Neural crest cell (in vitro differentiated cells): ENCODE measurements at places on chromosomes 2 and 18. TPM values are rescaled to one million over a fixed set of nuclear protein-coding genes. Genes with fewer than 3 reads are reported as not detected.

The C2orf80 gene
- total RNA-seq: 0.73 and 1.0 TPM in 2 replicates

- H3K4me3 ChIP-seq: no peak overlapping the region
- no peaks in the 10 kb centered on the region for H3K4me1 ChIP-seq
- H3K27me3 ChIP-seq: no peaks in the 10 kb centered on the region
- no peaks in the 10 kb centered on the region for H3K36me3 ChIP-seq
- no peak for DNase-seq
Measured at GRCh38 chr2:162732946-162733698, 105.4 kb downstream of the KCNH7 start.

GRCh38 chr2:54613386-54613785 lies 110.1 kb upstream of the EML6 start:
- H3K4me3 ChIP-seq: peak overlapping the region; percentile 16
- peaks cover 53% of the 10 kb centered on the region for H3K4me1 ChIP-seq
- DNase-seq: no peak
- peaks cover 29% of the 10 kb centered on the region for H3K36me3 ChIP-seq
- no peaks in the 10 kb centered on the region for H3K27me3 ChIP-seq

The GKN2 gene
- total RNA-seq: not detected in 2 replicates

DNA sequence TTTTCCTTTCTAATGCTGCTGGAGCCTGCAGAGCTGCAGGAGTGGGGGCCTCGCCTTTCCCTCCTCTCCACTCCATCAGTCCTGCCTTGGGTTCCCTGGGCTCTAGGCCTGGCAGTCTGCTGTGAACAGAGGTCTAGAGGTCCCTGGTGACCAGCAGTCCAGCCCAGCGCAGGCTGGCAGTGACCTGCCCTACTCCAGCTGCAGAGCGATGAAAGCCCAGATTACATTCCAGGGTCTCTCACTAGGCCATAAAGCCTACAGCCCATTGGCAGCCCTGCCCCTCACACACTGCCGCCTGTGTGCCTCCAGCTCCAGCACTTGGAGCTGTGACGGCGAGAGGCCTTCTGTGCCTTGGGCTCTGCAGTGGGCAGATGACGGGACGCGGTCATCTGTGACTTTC lies 14.8 kb upstream of the MAL start:
- no peak for DNase-seq
- H3K4me1 ChIP-seq: peaks cover 22% of the 10 kb centered on the region
- no peaks in the 10 kb centered on the region for H3K27me3 ChIP-seq

GRCh38 chr2:177072090-177072489 lies 140.5 kb upstream of the HNRNPA3 start:
- H3K27me3 ChIP-seq: peaks cover 19% of the 10 kb centered on the region
- H3K36me3 ChIP-seq: no peaks in the 10 kb centered on the region
- H3K4me3 ChIP-seq: no peak overlapping the region
- no peak overlapping the region for H3K27ac ChIP-seq
- DNase-seq: no peak

DNA sequence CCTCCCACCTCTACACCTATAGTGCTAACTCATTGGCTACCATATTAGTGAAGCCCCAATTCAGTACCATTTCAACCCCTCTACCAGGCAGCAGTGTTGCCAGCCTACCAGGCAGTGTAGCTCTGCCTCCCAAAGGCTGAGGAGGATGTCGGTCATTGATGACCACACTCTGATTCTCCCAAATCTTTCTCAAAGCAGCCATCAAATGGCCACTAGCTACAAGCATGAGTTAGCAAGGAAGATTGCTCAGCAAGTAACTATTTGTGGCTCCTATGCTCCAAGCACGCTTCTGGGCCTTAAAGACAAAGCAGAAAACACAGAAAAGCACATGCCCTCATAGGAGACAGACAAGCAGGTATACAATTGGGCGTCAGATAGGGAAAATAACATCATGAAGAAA lies 42.7 kb upstream of the AFF3 start:
- peaks cover 13% of the 10 kb centered on the region for H3K4me1 ChIP-seq
- H3K36me3 ChIP-seq: no peaks in the 10 kb centered on the region
- H3K27me3 ChIP-seq: peaks cover 23% of the 10 kb centered on the region
- no peak overlapping the region for H3K4me3 ChIP-seq

The ITGB6 gene
- not detected in 2 replicates for total RNA-seq

The KCNF1 gene
- 0.93 and 1.1 TPM in 2 replicates for total RNA-seq

The LAMA1 gene
- 96.1 and 102 TPM in 2 replicates for total RNA-seq

The TNFRSF11A gene
- total RNA-seq: 0.05 and 0.16 TPM in 2 replicates

- no peaks in the 10 kb centered on the region for H3K36me3 ChIP-seq
- no peak for DNase-seq
- peaks cover 12% of the 10 kb centered on the region for H3K4me1 ChIP-seq
- no peak overlapping the region for H3K4me3 ChIP-seq
- no peaks in the 10 kb centered on the region for H3K27me3 ChIP-seq
Measured at GRCh38 chr18:48459016-48459415, 49.8 kb upstream of the ZBTB7C start.

DNA sequence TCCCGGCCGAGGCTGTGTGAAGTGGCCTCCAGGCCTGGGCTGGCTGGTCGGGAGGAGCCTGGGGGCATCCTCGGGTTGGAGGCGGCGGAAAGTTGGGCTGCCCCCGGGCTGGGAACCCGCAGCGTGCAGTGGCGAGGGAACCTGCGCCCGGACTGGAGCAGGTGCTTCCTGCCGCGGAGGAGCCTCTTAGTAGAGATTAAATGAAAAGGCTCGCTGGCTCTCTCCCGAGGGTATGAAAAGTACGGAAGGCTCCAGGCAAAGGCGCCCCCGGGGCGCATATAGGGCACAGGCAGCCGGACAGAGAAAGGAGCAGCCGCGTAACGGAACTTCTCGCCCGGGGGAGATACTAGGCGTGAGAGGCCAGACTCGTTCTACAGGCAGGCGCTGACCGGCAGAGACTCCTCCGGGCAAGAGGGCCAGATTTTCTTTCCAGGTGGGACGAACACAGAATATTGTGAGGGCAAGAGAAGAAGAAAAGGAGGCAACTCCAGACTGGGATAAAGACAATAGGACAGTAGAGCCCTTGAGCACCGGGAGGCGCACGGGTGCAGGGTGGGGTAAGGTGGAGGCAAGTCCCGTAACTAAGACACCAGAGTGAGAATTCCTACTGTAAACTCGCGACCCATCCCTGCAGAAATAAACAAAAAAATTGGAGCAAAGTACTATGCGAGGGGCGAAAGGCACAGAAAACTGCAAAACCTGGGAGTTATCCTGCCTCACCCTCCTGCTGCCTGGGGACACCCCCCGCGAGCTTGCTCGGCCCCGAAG lies 816 bp downstream of the CDH2 start:
- H3K4me1 ChIP-seq: peaks cover 48% of the 10 kb centered on the region
- peaks cover 4% of the 10 kb centered on the region for H3K36me3 ChIP-seq
- H3K4me3 ChIP-seq: peak overlapping the region; percentile 97
- H3K27ac ChIP-seq: peak overlapping the region; percentile 99

DNA sequence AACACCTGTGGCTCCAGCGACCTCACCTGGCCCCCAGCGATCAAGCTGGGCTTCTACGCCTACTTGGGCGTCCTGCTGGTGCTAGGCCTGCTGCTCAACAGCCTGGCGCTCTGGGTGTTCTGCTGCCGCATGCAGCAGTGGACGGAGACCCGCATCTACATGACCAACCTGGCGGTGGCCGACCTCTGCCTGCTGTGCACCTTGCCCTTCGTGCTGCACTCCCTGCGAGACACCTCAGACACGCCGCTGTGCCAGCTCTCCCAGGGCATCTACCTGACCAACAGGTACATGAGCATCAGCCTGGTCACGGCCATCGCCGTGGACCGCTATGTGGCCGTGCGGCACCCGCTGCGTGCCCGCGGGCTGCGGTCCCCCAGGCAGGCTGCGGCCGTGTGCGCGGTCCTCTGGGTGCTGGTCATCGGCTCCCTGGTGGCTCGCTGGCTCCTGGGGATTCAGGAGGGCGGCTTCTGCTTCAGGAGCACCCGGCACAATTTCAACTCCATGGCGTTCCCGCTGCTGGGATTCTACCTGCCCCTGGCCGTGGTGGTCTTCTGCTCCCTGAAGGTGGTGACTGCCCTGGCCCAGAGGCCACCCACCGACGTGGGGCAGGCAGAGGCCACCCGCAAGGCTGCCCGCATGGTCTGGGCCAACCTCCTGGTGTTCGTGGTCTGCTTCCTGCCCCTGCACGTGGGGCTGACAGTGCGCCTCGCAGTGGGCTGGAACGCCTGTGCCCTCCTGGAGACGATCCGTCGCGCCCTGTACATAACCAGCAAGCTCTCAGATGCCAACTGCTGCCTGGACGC lies 4.9 kb downstream of the GPR35 start:
- no peaks in the 10 kb centered on the region for H3K27me3 ChIP-seq
- peak overlapping the region; percentile 35 for H3K27ac ChIP-seq
- no peaks in the 10 kb centered on the region for H3K36me3 ChIP-seq
- H3K4me1 ChIP-seq: no peaks in the 10 kb centered on the region
- DNase-seq: no peak

GRCh38 chr2:9384521-9384920 lies 38.8 kb downstream of the ITGB1BP1 start:
- DNase-seq: no peak
- H3K27me3 ChIP-seq: no peaks in the 10 kb centered on the region
- H3K4me3 ChIP-seq: no peak overlapping the region
- peaks cover 7% of the 10 kb centered on the region for H3K36me3 ChIP-seq
- no peaks in the 10 kb centered on the region for H3K4me1 ChIP-seq

DNA sequence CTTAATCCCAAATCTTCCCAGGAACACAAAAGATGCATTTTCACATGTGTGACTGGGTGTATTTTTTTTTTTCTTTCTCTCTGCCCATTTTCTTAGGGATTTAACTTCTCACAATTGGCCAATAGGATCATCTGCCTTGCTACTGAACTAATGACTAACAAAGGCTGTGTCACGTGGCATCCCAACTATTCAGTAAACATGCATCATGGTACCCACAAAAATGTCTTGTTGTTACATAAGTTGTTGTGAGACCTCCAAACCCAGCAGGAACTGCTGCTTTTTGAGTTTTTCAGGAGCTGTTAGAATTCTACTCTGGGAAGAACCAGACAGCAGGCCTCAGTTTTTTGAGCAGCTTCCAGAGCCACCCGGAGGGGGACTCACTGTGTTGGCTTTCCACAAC lies 31.9 kb downstream of the GAD1 start:
- H3K36me3 ChIP-seq: no peaks in the 10 kb centered on the region
- H3K27me3 ChIP-seq: no peaks in the 10 kb centered on the region
- no peaks in the 10 kb centered on the region for H3K4me1 ChIP-seq
- H3K4me3 ChIP-seq: no peak overlapping the region

- DNase-seq: no peak
- H3K27ac ChIP-seq: no peak overlapping the region
- no peaks in the 10 kb centered on the region for H3K4me1 ChIP-seq
- H3K27me3 ChIP-seq: no peaks in the 10 kb centered on the region
Measured at GRCh38 chr2:226336283-226336682, 463.3 kb downstream of the IRS1 start.

DNA sequence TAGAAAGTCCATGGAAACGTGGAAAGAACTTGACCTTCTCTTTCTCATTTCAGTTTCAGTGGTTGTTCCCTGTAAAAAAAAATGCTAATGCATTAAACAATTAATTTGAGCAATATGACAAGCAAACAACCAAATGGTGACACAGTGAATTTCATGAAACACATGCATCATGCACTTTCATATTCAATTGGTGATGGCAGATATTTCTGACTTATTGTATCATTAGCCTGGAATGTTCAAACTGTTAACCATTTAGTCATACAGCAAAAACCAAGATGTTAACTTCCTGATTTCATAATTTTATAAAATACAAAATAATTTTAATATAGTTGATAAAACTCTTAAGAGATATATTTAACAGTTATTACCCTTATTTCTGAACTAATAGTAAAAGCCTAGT lies 85.5 kb downstream of the SCN1A start:
- H3K4me3 ChIP-seq: no peak overlapping the region
- H3K4me1 ChIP-seq: no peaks in the 10 kb centered on the region
- no peak for DNase-seq
- no peaks in the 10 kb centered on the region for H3K27me3 ChIP-seq

The RAMP1 gene
- total RNA-seq: 0.58 and 0.91 TPM in 2 replicates

GRCh38 chr2:136135921-136136906 lies 18.3 kb upstream of the CXCR4 start:
- peaks cover 14% of the 10 kb centered on the region for H3K4me1 ChIP-seq
- no peak overlapping the region for H3K4me3 ChIP-seq
- H3K27ac ChIP-seq: no peak overlapping the region
- no peaks in the 10 kb centered on the region for H3K36me3 ChIP-seq
- no peak for DNase-seq

DNA sequence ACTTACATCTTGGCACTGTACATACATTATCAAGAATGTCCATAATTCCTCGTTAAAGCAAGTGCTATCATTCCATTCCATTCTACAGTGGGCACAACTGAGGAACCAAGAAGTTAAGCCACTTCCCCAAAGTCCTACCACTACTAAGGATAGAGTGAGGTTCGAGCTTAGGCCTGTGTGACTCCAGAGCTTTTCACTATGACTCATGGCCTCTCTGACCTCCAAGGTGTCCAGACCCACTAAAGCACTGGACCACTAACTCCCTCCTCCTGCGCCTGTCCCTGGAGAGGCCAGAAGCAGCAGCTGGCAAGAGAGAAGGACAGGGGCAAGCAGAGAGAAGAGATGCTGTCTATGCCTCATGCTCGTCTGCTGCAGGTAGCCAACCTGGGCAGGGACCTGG lies 117.0 kb downstream of the ZBTB7C start:
- peak overlapping the region; percentile 19 for H3K27ac ChIP-seq
- H3K4me1 ChIP-seq: peaks cover 28% of the 10 kb centered on the region
- H3K4me3 ChIP-seq: no peak overlapping the region
- no peaks in the 10 kb centered on the region for H3K27me3 ChIP-seq
- DNase-seq: no peak

- no peaks in the 10 kb centered on the region for H3K4me1 ChIP-seq
- H3K4me3 ChIP-seq: no peak overlapping the region
- H3K27me3 ChIP-seq: no peaks in the 10 kb centered on the region
- no peak for DNase-seq
Measured at GRCh38 chr2:195498176-195498575, 158.8 kb upstream of the SLC39A10 start.

The FAM117B gene
- 22.8 and 24.6 TPM in 2 replicates for total RNA-seq

DNA sequence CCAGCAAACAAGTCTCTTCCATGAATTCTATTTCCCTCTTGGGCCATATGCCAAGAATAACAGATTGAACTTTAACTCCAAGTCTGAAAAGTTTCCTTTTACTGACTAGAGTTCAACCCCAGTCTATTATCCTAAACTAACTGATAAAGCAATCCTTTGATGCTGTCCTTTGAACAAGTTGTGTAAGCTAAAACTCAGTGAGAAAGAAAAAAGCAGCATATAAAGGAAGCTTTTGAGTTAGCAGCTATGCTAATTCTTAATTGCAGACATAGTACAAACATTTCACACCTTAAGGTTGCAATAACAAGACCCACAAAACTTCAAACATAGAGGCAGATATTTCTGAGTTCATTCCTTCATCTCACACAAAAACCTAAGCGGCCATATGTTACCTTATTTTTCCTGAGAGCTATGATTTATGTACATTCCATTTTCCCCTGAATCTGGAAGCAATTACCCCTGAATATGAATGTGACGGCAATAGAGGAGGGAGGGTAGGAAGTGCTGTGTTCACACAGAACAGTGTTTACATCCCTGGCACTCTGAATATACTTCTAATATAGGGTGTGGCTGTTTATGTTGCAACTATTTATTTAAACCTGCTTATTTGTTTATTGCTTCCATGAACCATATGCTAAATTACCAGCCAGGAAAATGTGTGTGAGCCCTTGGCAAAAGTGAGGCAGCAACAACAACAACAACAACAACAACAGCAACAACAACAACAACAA lies 180.6 kb downstream of the IRS1 start:
- no peak overlapping the region for H3K27ac ChIP-seq
- no peaks in the 10 kb centered on the region for H3K27me3 ChIP-seq
- no peak for DNase-seq
- H3K4me3 ChIP-seq: no peak overlapping the region
